Activated naive CD4-positive, alpha-beta T cell (primary cell): ENCODE measurements at places on chromosomes 6 and 20.

- no peak for DNase-seq
Observed at GRCh38 chr6:53984581-53984980, 126.7 kb upstream of the MLIP start.

GRCh38 chr6:157879873-157880254 is 56.8 kb downstream of the SNX9 start:
- no peak for DNase-seq

- no peak for DNase-seq
Observed at GRCh38 chr20:16064989-16065707, 508.1 kb downstream of the KIF16B start.

DNA sequence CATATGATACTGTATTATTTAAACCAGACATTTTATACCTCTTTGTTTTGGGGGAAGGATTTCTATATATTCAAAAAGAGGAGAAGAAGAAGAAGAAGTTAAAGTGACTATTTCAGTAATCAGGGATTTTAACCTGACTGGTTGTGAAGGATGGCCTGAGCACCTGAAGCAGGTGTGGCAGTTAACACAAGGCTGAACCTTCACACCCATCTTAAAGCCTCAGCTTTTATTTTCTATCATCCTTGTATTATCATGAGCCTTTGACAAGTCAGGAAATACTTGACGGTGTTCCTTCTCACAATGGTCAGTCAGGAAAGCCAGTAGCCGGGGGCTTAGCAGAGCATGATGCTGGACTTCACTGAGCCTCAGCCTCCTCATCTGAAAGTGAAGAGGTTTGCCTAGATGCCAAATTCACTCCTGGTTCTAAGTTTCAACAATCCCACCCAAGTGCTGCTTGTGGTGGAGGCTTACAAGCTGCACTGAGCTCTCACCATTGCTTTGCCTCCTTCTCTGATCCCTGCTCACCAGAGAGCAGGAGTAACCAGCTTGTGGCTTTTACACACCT is 117.2 kb downstream of the JAG1 start:
- no peak for DNase-seq

DNA sequence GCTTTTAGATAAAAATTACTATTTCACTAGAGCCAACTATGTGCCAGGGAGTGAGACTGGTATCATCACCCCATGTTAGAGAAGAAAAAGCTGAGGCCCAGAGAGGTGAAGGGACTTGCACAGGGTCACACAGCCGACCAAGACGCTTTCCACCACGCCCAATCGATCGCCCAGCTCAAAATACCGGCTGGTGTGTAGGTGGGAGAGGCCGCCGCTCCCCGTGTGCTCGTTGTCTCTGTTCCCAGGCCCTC is 253 bp upstream of the SNPH start:
- DNase-seq = no peak

GRCh38 chr6:25899580-25900408 is 25.8 kb upstream of the SLC17A3 start:
- no peak for DNase-seq

DNA sequence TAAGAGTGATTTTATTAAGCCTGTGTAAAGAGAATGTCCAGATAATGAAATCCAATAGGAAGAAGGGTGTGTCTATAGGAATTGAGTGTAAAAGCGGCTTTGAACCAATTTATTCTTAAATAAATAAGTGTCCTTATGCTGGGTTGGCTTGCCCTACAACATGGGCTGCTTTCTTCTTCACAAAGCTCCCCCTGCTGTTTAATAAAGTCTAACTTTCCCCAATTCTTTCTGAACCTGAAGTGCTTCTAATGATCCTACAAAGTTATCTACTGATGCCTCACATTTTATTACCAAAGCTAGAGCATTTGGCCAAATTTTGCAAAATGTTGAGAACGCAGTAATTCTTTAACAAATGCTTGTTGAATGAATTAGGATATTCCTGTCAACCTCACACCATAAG is 36.3 kb upstream of the SIRT5 start:
- no peak for DNase-seq
